ENCODE measurements at places on chromosomes 5 and 9.

- DNase-seq = no peak
Observed at GRCh38 chr5:126398791-126399190, 24.4 kb upstream of the GRAMD2B start.

- DNase-seq = no peak
Observed at GRCh38 chr5:146052780-146053179, 52.6 kb downstream of the PLAC8L1 start.

DNA sequence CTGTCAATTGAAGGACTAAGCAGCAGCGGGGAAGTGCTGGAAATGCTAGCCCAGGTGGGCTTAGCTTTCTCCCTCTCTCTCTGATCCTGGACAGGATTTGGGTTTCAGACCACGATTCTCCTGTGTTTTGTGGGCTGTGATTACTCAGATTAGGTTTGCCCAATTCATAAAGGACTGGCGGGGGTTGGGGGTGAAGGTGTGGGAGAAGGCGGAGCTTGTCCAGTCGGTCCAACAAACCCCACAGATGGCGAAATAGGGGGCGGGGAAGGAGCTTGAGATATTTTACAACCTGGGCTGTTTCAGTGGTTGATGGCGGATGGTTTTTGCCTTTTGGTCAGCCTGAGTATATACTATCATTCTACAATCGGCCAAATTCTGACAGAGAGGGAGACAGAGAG is 35.2 kb downstream of the PCDHAC2 start:
- no peak for DNase-seq

- peak; percentile 14 for DNase-seq
Observed at GRCh38 chr5:171543148-171543815, 123.8 kb downstream of the FGF18 start.

- no peak for DNase-seq
Observed at GRCh38 chr5:38443390-38443789, 113.1 kb downstream of the LIFR start.

GRCh38 chr9:70315389-70315788 is 56.6 kb downstream of the SMC5 start:
- no peak for DNase-seq

DNA sequence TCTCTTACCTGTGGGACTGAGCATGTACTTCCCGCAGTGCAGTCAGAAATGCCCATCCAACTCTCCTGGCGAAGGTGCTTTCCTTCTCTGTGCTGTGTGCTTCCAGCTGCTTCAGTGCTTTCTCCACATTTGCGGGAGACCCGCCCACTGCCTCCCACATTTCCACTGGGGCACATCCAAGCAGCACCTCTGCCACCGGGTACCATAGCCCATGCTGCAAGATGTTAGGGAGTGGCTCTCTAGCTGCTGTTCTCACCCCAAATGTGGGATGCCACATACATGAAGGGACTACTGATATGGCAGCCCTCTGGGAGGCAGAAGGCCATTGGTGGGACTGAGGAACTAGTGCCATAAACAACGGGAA is 8.8 kb downstream of the DMAC1 start:
- DNase-seq = no peak

DNA sequence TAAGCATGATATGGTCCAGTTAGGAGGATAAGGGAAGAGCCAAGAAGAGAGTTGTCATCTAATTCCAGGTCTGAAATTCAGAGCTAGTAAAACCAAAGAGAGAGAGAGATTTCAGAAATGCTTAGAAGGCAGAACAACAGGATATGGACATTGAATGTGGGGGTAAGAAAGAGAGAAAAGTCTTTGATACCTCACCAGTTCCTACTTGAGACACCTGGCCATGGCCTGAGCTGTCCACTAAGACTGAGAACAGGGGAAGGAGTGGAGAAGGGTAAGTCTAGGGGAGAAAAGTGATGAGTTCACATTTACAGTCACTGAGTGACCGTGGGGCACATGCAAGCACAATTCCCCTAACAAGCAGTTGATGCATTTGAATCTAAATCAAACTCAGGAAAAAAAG is 35.5 kb downstream of the TIMD4 start:
- no peak for DNase-seq

- no peak for DNase-seq
Observed at GRCh38 chr9:120622790-120623189, 42.8 kb upstream of the CDK5RAP2 start.

Measured in NCI-H1694 (cell line).